ENCODE measurements at places on chromosomes 11 and 22.

GRCh38 chr11:117835576-117835975 lies 11.0 kb upstream of the FXYD2 start:
- DNase-seq: no peak

- no peak for DNase-seq
Observed at GRCh38 chr11:110720431-110721275, 8.4 kb upstream of the ARHGAP20 start.

DNA sequence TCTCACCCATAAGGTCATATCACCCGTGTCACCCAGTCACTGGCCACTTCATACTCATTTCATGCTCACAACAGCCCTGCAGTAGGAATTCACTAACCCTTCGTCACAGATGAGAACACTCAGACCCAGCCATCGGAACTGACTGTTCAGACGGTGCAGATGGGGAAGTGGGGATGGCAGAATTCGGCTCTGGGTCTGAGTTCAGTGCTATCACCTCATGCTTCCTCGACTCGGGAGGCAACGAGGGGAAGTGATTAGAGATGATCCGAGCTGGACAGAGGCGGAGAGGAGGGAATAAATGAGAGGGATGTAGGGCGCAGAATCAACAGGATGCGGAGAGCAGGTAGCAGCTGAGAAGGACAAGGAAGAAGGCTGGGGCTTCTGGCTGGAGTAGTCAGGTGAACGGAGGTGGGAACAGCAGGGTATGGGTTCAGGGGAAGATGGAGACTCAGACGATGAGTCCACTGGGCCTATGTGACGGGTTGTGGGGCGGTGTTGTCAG lies 4.7 kb downstream of the B3GNT6 start:
- no peak for DNase-seq

- DNase-seq: no peak
Observed at GRCh38 chr22:33321466-33321865, 263.3 kb upstream of the SYN3 start.

- DNase-seq: no peak
Observed at GRCh38 chr11:35688023-35688422, 25.4 kb downstream of the TRIM44 start.

DNA sequence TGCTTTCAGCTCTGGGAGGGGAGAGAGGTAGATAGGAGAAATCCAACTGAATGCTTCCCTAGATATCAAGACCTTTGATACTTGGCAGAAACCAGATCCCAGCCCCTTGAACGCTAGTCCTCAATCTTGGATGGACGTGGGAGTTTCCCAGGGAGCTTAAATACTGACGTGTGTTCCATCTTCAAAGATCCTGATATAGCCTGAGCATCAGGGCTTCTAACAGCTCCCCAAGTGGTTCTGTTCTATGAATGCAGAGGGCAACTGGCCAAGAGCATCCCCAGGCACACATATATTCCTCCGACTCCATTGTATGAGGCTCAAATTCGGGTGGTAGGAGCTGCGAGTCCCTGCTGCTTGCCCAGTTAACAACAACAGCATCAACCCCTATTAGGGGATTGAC lies 8.7 kb upstream of the ACCS start:
- no peak for DNase-seq

DNA sequence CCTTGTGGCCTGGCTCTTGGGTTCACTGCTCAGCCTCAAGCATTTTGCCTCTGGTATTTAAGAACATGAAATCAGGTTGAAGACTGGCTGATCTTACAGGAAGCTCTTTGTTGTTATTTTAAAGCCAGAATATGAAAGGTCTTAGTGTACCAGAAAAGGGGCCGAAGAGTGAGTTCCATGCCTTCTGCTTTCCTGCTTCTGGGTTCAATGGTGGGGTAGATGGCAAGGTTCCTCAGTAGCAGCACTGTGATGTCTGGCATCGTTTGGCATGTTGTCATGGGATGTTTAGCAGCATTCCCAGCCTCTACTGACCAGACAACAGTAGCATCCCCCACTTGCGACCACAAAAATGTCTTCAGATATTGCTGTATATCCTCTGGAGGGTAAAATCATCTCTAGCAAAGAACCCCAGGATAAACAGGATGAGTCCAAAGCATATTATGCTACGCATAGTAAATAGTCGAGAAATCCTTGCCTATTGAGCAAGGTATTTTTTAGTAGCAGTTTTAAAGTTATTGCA lies 2.4 kb downstream of the VPS26B start:
- no peak for DNase-seq

Measured in HT-29 (cell line).